ENCODE measurements at places on chromosomes 3 and 15.

GRCh38 chr3:125025642-125026041 lies 30.2 kb downstream of the HEG1 start:
- no peak for DNase-seq

GRCh38 chr3:123102826-123103225 lies 36.0 kb downstream of the PDIA5 start:
- DNase-seq = peak; percentile 35

- no peak for DNase-seq
These were observed 246.2 kb upstream of the CHRM5 start for GRCh38 chr15:33722005-33722672.

DNA sequence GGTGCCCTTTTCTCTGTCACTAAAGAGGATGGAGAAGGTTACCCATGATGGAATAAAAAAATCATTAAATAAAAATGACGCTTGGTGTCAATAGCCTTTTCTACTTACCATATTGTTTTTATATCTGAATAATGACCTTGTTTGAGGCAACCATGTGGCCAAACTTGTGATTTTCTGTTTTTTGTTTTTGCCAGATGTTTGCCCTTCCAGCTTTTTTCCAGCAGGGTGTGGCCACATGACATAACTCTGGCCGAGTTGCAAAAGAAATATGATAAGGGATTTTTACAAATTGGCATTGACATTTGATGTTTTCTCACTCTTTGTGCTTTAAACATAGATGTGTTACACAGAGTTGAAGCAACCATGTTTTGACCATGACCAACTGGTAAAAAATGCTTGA lies 39.7 kb upstream of the EPHA3 start:
- no peak for DNase-seq

DNA sequence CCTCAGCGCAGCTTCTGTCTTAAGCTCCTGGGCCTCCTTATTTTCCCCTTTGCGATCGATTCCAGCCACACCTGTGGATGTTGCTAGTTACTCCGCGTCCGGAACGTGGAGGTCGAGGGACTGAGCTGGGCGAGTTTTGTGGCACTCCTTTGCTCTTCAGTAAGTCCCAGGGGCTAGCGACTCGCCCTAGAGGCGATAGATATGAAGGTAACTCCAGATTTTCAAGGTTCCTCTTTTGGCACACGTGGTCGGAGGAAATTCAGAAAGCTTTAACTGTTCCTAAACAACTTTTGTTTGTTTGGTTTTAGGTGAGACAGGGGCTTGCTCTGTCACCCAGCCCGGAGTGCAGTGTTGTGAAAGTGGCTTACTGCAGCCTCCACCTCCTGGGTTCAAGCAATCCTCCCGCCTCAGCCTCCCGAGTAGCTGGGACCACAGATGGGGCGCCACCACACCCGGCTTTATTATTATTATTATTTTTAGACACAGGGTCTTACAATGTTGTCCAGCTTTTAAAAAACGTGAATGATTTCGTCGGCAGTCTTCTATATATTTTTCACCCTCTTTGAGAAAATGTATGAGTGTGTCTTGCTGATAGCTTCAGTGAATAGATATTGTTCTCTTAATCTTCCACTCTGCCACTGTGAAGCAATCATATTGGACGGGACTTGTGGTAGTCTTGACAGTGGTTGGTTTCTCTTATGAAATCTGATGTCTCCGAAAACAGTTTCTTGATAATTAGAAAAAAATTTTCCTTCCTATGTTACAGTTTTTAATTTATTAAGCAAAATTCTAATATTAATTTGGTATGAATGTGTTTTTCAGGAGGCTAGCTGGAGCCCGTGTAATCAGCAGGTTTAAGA lies 785 bp downstream of the MFSD1 start:
- no peak for DNase-seq

DNA sequence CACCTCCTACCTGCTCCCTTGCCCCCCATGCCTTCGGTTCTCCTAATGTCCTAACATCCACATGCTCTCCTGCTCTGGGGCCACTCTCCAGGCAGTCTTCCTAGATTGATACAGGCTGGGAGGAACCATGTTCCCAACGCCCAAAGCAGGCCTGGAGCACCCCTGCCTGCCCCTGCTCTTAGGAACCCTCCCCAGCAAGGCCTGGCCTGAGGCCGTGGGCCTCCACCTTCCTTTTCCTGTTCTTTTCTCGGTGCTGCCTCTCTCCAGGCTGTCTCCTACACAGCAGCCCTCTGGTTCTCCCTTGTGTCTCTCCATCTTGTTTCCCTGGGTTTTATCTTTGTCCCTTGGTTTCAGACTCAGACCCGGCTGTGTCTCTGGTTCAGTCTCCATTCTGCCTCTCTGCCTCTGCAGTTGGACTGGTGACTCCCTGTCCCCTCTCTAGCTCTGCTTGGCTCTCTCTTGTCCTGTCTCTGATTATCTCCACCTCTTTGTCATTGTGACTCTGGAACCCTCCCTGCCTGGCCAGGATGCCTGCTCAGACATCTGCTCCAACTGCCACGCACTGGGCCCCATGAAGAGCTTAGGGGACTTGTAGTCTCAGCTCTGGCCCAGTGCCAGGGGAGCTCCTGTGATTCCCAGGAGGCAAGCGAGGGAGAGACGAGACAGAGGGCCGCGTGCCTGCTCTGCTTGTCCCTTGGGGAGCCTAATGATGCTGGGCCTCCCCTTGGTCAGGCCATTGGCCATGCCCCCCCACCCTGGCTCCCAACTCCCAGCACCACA lies 26.0 kb upstream of the RPL29 start:
- DNase-seq = no peak

GRCh38 chr3:66419036-66419435 lies 81.8 kb downstream of the LRIG1 start:
- DNase-seq = no peak

GRCh38 chr3:43959498-43960447 lies 269.0 kb downstream of the ABHD5 start:
- no peak for DNase-seq

GRCh38 chr3:76438971-76439370 lies 600.9 kb upstream of the ROBO2 start:
- no peak for DNase-seq

DNA sequence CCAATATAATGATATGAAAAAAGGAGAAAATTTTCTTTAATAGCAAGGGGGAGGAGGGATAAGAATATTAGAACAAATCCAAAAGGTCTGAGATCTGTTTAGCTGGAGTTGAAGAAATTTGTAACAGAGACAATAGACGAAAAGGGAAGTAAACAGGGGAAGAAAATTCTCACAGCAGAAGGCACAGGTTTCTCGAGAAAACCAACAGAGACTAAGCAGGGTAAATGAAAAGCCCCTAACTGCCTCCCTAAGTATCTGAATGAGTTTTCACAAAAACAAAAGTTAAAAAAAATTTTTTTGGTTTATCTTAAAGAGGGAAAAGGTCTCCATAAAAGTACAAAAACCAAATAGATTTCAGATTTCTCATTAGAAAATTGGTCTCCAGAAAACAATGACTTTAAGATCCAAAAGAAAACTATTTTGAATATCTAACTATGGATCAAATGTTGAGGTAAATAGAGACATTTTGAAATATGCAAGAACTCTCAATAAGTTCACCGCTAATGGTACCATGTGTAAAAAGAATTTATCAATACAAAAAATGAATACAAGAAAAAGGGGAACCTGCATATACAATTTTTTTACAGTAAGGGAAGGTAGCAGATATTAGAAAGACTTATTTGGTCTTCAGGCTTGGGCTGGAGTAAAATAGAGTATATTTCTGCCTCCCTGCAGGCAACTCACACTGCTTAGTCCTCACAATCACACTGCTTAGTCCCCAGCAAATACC lies 23.9 kb upstream of the NEK10 start:
- no peak for DNase-seq

GRCh38 chr3:119301662-119302061 lies 7.5 kb downstream of the ARHGAP31 start:
- DNase-seq = no peak
